Daoy (cell line): ENCODE measurements at places on chromosomes 7 and 10. TPM values are rescaled to one million over a fixed set of nuclear protein-coding genes. Genes with fewer than 3 reads are reported as not detected.
A peak's percentile ranks its signal among the peaks of the same experiment; 100 is the strongest.

DNA sequence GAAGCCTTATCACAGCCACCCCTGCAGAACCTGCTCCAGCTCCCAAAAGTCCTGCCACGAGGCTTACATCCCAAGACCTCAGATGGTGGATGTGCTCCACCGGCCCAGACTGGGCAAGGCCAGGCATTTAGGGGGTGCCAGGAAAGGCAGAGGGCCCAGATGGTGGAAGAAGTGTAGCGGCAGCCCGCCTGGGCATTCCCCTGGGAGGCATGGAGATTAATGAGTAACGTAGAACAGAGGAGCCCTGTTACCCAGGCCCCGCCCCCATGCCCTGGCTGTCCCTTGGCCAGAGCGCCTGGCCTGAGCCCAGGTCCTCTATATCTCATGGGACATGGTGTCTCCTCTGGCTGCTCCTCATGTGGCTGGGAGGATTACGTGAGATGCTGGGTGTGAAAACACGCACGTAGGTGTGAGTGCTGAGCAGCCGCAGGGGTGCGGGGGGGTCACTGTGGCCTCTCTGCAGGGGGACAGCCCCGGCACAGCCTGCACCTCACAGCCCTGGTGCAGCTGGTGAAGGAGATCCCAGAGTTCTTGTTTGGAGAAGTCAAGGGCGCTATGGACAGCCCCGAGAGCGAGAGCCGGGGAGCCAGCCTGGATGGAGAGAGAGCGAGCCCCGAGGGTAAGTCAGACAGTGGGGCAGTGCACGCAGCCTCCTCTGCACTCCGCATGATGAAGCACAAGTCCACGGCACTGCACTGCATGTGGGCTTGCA is 52.9 kb downstream of the ZNF467 start:
- peak; percentile 35 for DNase-seq

GRCh38 chr10:29227201-29227600 is 61.7 kb upstream of the LYZL1 start:
- DNase-seq: no peak

- no peak for DNase-seq
Observed at GRCh38 chr10:46079831-46080585, 33.9 kb upstream of the MSMB start.

GRCh38 chr7:135253851-135254771 is 20.5 kb downstream of the STRA8 start:
- DNase-seq: peak; percentile 78

DNA sequence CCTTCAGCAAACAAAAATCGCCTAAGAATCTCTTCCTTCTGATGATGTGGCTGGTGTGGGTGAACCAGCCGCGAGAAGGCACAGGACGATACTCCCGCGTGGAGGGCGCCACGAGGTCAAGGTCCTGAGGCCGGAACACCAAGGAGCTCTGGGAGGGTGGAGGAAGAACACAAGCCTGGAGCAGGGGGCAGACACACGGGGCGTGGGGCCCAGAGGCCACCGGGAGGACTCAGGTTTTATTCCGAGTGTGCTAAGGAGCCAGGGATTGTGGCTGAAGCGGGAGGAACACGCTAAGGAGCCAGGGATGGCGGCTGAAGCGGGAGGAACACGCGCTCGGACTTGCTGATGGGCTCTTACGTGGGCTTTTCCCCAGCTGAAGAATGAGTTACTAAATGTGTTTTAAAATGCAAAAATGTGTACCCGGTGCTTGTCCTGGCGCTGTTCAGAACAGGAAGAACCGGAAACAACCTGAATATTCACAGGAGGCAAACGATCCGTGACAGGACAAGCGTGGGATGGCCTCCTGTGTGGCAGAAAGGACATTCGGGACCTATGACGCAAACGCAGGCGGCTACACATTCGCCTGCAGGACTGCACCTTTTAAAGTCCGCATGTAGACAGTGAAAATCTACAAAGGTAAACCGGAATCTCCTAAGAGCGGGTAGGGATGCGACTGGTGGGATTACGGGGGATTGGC is 64.0 kb downstream of the MAD1L1 start:
- DNase-seq: no peak

DNA sequence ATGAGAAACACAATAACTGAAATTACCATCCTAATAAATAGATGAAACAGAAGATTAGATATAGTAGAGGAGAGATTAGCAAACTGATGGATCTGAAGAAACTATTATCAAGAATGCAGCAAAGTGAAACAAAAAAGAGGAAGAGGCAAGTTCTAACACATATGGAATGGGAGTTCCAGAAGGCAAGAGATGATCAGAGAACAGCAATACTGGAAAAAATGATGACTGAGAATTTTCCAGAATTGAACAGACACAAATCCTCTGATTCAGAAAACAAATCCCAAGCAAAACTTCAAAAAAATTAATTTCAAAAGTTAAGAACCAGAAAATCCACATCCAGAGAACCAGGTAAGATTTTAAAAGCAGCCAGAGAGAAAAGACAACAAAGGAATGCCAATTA is 20.2 kb upstream of the CYREN start:
- DNase-seq: no peak

GRCh38 chr7:135359615-135360014 is 126.0 kb downstream of the STRA8 start:
- no peak for DNase-seq

DNA sequence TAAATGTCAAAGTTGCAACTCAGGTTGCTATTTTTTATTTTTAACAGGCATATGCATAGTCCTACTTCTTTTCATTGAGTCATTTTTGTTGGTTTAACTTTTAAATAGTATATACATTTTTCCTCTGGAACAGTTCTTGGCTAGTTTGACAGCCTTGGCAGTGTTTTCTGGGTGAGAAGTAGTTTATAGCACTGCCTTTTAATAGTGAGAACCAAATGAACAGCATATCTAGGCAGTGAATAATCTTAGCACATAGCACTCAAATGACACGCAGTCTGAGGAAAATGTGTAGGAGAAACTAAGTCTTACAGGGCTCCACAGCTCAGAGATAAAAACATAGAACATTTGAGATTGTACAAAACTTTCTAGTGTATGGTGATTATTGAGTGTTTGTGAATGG is 265.5 kb upstream of the POT1 start:
- DNase-seq: no peak

GRCh38 chr10:36720895-36721294 is 404.5 kb upstream of the ANKRD30A start:
- no peak for DNase-seq

GRCh38 chr7:148261996-148262688 is 328.4 kb upstream of the C7orf33 start:
- DNase-seq: no peak

DNA sequence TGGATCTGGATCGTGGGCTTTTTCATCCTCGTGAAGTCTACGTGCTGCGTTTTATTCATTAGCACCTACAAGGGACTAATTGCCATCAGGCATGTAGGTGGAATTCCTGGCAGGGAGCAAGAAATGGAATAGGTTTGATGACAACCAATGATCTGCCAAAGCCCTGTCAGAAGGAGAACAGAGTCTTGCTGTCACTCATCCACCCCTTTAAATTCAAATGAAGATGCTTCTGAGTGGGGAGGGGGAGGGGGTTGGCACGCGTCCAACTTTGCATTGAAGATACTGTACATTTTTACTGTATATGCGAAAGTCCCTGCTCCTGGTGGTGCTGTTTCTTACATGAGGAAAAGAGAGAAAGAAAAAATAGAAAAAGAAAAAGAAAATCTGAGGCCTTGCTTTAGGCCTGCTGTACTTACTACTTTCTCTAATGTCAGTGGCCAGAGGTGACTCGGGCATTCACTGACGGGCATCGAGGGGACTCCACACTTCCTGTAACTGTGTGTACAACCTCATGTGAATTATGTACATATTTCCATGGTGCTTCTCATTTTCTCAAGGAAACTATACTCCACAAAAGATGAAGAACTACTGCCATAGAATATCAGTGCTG is 569.1 kb downstream of the INHBA start:
- peak; percentile 26 for DNase-seq

GRCh38 chr10:122018491-122018890 is 29.5 kb downstream of the TACC2 start:
- DNase-seq: no peak

DNA sequence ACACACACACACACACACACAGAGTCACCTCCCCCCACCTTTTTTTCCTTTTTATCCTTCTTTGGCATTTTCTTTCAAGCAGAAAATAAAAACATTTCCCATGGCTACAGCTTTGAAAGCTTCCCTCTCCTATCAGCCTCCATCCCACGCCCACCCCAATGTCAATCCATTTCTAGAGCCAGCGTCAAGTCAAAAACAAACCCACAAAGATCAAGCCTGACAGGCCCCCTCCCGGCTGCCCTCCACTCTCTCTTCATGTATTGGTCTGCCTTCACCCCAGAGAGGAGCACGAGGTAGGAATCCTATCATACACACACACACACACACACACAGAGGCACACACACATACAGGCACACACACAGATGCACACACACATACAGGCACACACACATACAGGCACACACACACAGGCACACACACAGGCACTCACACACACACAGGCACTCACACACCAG is 8.0 kb upstream of the TNRC18 start:
- DNase-seq: no peak

DNA sequence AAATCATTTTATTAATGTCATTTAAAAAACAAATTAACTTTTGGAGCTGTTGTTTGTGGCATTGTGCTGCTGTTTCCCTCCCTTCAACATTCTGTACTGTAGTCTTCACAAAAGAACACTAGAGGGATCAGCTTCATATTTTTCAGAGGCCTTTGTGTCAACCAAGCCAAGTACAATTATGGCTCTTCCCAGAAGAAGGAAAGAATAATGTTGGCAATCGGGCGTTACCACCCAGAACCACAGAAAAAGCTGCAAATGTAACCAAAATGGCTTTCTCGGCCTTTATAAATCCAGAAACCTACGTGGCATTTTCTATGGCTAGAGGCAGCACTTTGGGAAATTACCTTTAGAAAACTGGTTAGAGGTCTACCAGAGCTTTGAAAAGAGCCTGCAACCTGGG is 98.8 kb upstream of the COL1A2 start:
- DNase-seq: peak; percentile 54

GRCh38 chr7:140168816-140169215 is 8.0 kb downstream of the KDM7A start:
- no peak for DNase-seq

- no peak for DNase-seq
Observed at GRCh38 chr7:30312178-30312577, 27.8 kb downstream of the ZNRF2 start.

GRCh38 chr7:108568801-108569380 is 615 bp downstream of the THAP5 start:
- no peak for DNase-seq

GRCh38 chr7:6576024-6576866 is 1.0 kb upstream of the ZDHHC4 start:
- no peak for DNase-seq

DNA sequence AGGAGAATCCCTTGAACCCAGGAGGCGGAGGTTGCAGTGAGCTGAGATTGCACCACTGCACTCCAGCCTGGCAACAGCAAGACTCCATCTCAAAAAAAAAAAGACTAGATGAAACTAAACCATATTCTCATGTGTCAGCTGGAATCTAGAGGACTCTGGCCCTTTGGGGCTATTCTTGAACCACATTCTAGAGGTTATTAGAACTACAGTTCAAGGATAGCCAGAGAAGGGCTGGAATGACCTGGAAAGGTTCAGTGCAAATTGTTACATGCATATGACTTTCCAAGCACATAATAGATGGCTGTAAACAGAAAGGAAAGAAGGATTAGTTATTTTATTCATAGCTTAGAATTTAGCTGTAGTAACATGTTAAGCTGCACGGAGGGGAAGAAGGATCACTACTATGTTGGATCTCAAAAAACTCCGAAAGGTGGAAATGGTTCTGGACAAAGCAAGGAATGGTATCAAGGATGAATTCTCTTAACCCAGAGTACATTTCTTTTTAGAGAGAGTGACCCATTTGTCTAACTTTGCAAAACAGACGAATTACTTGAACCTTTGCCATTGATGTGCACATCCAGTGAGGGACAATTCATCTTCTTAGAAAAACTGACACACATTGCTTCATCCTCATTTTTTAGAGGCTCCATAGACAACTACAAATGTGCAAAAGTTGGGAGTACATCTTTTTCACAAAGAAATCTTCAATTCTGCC is 124.0 kb upstream of the SAMD8 start:
- DNase-seq: no peak

DNA sequence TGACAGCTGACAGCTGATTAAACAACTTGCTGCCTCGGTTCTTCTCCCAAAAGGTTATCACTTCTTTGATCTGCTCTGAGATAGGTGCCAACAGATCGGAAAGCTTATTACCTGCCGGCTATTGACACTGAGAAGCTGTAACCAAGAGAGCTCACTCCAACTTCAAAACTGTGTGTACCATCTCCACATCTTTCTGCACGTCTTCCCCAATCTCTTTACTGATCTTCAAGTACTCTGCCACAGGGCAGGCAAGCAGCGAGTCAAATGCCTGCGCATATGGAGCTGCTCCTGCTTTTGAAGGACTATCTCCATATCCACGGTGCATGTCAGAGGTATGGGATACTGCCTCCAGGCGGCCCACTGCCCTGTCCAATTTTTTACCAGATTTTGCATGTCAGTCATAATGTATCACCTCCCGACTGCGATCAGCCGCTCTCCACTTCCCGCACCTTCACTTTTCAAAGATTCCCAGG is 352 bp upstream of the ZNF485 start:
- no peak for DNase-seq

GRCh38 chr10:129832573-129833467 is 131.3 kb downstream of the EBF3 start:
- DNase-seq: no peak

GRCh38 chr7:46152696-46153095 is 231.6 kb upstream of the IGFBP3 start:
- peak; percentile 25 for DNase-seq

DNA sequence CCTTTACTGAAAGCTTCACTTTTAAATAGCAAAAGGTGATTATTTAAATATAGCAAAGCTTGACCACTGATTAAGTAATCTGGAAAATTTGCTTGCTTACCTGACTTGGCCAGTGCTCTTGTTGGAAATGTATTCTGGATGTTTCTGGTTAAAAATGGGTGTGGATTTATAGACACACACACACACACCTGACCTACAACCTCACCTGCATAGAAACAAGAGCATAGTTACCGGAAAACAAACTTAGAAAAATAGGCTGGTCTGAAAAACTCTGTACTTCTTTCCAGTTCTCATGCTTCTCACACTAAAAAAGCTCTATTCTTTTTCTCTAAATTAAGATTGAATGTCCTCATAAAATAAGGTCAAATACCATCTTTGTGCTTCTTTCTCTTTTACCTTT is at the start of gene AGR3:
AGR3 (minus strand) TSS at position 140 of the 400 bp plus-strand sequence. CDS start 3,365 bp downstream, outside the sequence.
- DNase-seq: no peak

Gene NEURL1
- total RNA-seq: 0.03 TPM in 1 of 2 replicates, not detected in the other

Gene CDHR3
- 0.18 and 0.74 TPM in 2 replicates for total RNA-seq

Gene CYP26C1
- total RNA-seq: 0.11 TPM in 1 of 2 replicates, not detected in the other

Gene EN2
- total RNA-seq: 1.4 and 3.5 TPM in 2 replicates

Gene SCD
- total RNA-seq: 45.2 and 46.5 TPM in 2 replicates

Gene PRPS1L1
- total RNA-seq: not detected in 2 replicates

Gene NPM3
- 101 and 119 TPM in 2 replicates for total RNA-seq

Gene SORCS1
- not detected in 2 replicates for total RNA-seq

Gene RHOBTB1
- 4.2 and 5.6 TPM in 2 replicates for total RNA-seq

Gene TRIM73
- total RNA-seq: 0.23 and 0.71 TPM in 2 replicates

Gene STOX1
- total RNA-seq: 0.80 and 3.0 TPM in 2 replicates

Gene CPN1
- not detected in 2 replicates for total RNA-seq

Gene HOXA9
- 1.8 TPM in 1 of 2 replicates, not detected in the other for total RNA-seq
